ENCODE measurements at places on chromosomes 2 and 18.

DNA sequence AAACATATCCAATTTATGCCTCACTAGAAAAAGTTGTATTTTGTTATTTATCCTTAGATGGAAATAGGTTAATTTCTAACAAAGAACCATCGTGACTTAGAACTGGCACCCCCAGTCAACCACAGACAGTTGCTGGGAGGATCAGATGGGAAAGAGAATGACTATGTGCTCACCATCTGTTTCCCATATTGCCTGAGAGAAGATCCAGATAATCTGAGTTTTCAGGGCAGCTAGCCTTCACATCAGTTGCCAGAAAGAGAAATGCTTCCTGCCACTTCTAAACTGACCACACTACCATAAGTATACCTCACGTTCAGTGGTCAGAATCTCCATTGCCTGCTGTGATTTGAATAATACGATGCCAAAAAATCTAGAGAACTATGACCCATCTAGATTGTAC, 28.4 kb upstream of the NEB start:
- DNase-seq: no peak

- DNase-seq: no peak
Measured at GRCh38 chr18:56872140-56872539, 221.0 kb downstream of the WDR7 start.

- DNase-seq: no peak
Measured at GRCh38 chr18:3720159-3720558, 270.2 kb downstream of the TGIF1 start.

- DNase-seq: no peak
Measured at GRCh38 chr2:159546716-159547430, 69.5 kb downstream of the BAZ2B start.

DNA sequence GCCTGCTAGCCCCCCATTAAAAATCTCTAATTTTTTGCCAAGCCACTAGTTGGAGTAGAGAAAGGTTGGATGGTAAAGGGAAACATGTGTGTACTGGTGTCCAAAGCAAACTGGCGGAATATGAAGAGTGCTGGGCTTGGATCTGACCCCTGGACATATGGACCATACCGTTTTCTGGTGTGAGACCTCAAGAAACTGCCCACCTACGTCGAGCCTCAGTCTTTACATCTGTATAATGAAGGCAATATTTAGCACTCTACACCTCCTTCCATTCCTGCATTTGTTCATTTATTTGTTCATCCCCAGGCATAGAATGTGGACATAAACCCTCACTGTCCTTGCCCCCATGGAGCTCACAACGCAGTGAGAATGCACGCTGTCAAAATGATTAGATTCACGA, 142.4 kb downstream of the RHBDD1 start:
- no peak for DNase-seq

- DNase-seq: no peak
Measured at GRCh38 chr2:58967736-58968135, 726.6 kb upstream of the FANCL start.

- no peak for DNase-seq
Measured at GRCh38 chr2:102304268-102304667, 7.1 kb upstream of the IL1RL1 start.

DNA sequence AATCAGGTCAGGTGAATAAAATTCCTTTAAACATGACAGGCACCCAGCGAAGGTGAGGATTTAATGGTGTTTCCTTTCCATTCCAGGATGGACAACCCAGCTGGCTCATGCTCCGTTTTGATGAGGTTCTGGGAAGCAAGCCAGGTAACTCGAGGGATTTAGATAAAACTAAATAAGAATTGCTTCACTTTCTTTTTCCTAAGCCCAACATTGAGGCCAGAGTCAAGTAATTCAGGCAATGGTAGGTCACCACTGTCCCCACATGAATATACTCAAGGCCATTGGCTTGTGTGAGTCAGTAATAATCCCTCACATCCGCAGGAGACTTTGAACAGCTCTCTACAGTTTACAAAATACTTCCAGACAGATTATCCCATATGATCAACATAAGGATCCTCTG, 16.2 kb upstream of the LRATD1 start:
- DNase-seq: peak; percentile 53

GRCh38 chr2:237472187-237472712, 14.8 kb upstream of the MLPH start:
- no peak for DNase-seq

GRCh38 chr2:202638721-202639120, 4.0 kb downstream of the FAM117B start:
- DNase-seq: no peak

GRCh38 chr2:20172273-20173055, 52.5 kb downstream of the SDC1 start:
- DNase-seq: no peak

DNA sequence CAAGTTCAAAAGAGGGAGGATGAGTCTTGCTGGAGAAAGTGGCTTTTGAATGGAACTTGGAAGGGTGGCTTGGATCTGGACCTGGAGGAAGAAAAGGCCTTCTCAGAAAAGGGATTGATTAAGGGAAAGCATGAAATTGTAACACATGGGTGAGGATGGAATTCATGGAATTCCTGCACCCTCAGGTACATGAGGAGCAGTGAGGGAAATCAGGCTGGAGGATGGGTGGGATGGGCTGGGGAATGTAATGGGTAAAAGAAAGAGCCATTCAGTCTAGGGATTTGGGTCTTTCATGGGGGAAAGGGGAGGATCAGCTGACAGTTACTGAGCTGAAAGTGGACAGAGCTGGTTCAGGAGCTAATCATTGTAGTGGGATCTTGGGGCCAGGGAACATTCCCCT, 51.2 kb upstream of the HAAO start:
- DNase-seq: no peak

DNA sequence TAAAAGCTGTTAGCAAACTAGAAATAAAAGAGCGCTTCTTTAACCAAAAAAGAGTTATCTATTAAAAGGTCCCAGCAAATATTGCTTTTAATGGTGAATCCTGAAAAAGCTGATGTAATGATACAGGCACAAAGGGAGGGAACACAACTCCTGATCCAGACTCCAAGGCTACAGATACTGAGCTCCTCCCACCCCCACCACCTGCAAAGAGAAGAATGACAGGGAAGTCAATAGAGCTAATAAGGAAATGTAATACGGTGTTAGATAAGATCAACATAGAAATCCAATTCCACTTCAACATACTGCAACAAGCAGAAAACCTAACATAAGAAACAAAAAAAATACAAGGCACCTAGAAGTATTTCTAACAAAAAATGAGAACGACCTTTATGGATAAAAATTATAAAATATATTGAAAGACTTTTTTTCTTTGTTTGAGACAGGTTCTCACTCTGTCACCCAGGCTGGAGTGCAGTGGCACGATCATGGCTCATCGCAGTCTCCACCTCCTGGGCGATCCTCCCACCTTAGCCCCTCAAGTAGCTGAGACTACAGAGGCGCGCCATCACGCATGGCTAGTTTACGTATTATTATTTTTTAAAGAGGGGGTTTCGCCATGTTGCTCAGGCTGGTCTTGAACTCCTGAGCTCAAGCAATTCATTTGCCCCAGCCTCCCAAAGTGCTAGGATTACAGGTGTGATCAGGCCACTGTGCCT, 192.2 kb downstream of the HDAC4 start:
- DNase-seq: peak; percentile 19

DNA sequence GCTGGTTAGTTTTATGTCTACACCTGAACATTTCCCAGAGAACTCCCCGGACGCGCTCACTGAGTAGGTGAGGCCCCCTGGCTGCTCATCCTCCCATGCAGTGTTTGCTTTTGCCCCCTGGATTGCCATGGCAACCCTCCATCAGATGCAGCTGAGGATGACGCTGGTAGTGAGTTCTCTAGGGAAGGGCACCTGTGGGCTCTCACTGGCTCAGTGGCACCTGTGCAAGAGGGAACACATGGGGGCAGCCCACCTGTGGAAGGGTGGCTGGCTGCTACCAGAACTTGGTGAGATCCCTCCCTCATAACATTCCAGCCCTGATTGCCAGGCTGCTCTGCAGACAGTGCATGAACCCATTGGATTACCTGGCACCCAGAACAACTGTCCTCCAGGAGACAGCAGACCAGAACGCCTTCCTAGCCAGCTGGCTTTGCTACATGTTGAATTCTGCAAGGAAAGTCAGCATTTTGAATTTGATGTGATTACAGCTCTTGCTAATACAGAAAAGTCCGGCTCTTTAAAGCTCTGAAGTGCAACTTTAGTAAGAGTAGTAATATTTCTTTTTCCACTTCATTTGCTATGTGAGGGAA, 21.7 kb downstream of the COA5 start:
- no peak for DNase-seq

DNA sequence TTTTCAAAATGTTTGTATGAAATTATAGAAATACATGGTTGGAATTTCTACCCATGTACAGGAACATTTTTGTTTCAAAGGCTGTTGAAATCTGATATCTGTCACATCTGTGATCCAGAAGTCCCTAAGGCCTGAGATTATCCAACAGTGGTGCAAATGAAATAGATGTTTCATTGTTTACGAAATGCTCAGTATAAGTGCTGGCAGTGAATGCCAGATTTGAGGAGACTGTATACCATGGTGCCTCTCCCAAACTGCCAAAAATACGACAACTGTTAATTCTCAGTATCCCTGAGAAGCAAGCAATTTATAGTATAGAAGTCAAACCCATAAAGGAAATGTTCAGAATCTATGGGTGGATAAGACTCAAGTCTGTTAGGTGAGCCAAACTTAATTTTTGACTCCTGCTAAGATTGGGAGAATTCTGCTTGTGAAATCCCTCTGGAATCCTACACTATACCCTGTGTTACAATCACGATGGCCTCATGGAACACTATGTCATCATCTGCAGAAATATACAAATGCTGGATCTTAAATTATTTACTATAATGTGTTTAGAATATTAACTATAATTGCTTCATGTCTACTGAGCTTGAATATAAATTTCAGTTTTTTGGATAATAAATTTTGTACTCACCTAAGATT, 71.2 kb upstream of the DOCK10 start:
- DNase-seq: no peak

GRCh38 chr2:137929519-137929916, 34.8 kb upstream of the HNMT start:
- no peak for DNase-seq

DNA sequence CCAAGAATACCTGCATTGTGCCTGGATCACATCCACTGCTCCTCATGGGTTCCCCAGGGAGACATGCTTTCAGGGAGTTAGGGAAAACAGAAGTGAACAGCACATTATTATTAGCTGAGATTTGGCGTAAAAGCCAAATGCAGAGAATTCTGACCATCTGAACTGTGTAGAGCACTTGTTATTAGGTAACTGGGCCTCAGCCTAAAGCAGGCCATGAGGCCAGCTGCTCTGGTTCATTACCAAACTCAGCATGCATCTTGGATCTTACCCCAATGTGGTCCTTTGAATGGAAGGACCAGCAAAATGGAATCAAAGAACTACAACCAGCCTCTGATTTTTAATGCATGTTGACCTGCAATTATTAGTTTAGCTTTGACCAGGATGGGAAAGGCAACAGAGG, 322.3 kb downstream of the KCNS3 start:
- no peak for DNase-seq

DNA sequence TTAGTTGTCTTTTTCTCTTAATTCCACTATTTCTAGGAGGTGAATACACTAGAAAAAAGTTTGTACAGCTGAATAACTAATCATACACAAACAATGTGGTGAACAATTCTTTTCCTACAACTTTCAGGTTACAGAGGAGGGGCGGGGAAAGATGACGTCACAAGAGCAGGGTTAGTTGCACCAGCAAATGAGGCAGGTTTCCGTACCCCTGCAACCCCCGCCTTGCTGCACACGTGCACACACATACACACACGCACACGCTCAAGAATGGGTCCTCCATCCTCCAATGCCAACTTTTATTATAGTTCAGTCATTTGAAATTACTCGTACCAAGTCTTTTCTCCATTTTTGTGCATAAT, 122.8 kb downstream of the ARL4C start:
- no peak for DNase-seq

GRCh38 chr18:5746844-5747243, 148.5 kb downstream of the TMEM200C start:
- DNase-seq: no peak

DNA sequence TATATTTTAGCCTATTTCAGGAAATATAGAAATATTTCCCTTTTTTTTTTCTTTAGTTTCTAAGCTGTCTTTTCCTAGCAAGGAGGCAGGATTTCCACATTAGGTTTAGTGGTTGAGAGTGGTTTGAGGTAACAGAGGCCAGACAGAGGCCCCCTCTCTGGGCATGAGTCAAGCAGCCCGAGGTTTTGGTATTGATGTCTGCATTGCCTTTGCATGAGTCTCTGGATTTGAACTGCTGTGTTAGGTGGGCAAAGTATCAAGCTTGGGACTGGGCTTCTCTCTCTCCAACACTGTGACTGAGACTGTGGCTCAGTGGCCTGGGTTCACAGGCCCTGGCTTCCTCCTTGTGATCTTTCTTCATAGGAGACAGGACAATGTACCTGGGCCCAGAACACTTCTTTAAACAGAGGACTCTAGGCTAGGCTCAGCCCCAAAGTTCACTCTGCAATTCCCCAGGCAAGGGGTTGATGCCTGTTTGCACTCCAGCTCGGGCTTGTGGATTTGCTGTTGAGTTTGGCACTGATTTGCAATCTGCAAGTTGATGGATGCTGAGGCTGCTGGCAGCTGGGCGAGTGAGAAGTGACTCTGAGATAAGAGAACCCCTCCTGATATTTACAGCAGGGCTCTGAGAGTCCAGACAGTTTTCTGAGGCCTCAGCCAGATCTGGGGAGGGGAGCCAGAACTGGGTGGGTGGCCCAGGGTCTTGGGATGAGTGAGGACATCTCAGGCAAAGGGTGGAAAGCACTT, 271.2 kb downstream of the EN1 start:
- no peak for DNase-seq

DNA sequence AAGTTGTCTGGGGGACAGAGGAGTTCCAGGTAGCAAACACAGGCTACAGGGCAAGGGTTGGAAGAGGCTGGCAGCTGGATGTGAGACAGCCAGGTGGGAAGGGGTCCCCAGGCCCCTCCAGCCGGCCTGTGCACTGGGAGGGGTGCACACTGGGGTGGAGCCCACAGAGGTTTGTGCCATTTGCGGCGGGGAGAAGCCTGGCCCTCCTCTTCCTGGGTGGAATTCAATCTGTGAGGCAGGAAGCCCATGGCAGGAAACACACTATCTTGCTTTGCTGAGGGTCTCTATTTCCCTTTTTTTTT, 63.3 kb downstream of the PXDN start:
- DNase-seq: no peak

Measured in right lobe of liver (tissue), 6 donors.